M059J (cell line): ENCODE measurements at places on chromosomes 7 and 10. TPM values are rescaled to one million over a fixed set of nuclear protein-coding genes. Genes with fewer than 3 reads are reported as not detected.
A peak's percentile ranks its signal among the peaks of the same experiment; 100 is the strongest.

The ADAM8 gene
- total RNA-seq: 0.02 and 1.3 TPM in 2 replicates

The WNT16 gene
- total RNA-seq: 0.17 TPM in 1 of 2 replicates, not detected in the other

The BRAT1 gene
- total RNA-seq: 18.8 and 39.0 TPM in 2 replicates

The TNS3 gene
- 75.0 and 115 TPM in 2 replicates for total RNA-seq

The POU6F2 gene
- 0.02 TPM in 1 of 2 replicates, not detected in the other for total RNA-seq

The PRKG1 gene
- 1.7 and 2.2 TPM in 2 replicates for total RNA-seq

DNA sequence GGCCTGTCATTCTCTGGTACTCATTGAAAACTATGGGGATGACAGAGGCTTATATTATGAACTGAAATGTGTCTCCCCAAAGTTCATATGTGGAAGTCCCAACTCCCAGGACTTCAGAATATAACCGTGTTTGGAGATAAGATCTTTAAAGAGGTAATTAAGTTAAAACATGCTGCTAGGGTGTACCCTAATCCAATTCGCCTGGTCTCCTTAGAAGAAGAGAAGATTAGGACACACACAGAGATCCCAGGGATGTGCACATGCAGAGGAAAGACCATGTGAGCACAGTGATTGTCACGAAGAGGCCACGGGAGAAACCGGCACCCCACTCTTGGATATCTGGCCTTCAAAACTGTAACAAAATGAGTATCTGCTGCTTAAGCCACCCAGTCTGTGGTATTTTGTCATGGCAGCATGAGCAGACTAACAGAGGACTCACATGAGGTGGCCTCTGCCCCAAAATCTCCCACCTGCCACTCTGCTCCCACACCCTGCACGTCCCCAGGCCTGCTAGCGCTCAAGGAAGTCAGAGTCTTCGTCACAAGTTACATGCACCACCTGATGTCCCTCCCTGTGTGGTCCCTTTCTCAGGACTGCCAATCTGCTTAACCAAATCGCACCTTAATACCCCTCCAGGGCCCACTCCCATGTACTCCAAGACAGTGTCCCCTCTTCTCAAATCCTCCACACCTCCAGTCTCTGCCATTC, 26.8 kb downstream of the PLAC9 start:
- no peak for DNase-seq

DNA sequence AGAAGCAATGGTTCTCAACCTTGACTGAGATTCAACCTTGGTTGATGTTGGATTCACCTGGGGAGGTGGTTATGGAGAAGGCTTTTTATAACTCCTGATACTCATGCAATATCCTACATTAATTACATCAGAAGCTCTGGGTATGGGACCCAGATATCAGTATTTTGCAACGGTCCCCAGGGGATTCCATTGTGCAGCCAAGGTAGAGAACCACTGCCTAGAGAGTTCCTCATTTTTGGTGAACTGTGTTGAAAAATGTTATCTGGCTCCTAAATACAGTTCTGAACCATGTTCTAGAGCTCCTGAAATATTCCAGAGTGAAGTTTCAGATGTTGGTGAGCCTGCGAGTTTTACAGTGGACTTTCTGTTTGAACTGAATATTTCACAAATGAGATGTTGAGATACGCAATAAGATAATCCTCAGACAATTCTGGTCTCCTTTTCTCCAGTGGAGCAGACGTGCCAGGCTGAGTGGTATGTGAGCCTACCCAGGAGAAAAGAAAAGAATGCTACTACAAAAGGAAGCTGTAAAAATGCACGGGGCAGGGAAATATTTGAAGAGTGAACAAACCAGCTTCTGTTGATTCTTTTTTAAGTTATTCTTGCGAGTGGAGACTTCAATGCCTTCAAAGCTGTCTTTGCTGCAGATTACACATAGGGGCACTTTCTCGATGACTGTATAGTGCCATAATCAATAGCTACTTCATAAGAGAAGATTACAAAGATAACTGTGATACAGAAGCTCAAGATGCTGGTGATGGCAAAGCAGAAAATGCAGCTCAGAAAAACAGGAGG, 13.6 kb upstream of the C10orf120 start:
- DNase-seq: no peak

DNA sequence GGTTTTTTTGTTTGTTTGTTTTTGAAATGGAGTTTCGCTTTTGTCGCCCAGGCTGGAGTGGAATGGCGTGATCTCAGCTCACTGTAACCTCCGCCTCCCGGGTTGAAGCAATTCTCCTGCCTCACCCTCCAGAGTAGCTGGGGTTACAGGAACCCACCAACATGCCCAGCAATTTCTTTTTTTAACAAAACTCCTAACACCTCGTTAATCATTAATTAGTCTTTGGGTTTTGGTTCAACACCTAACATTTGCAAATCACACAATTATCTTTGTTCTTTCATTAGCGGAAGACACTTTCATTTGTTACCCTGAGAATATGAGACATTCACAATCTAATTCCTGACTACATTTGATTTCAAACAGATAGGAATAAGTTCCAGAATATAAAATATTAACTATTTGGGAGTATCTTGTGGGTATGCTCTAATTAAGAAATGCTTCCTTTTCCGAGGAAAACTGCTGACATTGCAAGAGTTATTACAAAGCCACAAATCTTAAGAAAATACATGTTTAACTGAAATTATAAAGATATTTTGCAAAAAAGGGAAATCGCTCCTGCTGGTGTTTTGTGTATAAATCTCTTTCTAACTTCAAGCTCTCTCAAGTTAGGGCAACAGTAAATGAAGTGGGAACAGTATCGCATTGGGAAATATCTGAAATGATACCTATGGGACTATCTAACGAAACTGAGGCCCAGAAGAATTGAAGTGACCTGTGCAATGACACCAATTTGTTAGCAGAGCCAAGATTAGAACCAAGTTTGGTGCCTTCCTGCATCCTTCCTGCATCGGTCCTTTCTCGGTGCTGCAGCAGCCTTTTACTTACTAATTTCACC, 1.2 kb upstream of the LSM8 start:
- no peak for DNase-seq

DNA sequence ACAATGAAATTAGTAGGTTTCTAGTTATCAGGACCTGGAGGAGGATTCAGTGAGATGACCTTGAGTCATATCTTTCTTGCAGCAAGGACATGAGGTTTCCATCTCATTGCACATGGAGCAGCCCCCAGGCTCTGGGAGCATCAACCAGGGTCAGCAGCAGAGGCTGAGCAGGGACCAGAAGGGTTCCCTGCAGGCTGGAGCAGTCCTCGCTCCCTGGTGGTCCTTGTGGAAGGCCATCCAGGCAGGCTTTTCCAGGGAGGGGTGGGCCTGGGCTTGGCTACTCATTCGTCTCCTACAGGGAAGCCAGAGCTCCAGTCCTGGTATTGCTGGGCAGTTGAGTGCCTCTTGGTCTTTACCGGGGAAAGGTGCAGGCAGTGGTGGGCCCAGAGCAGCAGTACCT, 587.5 kb downstream of the GLRX3 start:
- no peak for DNase-seq

The TMEM273 gene
- not detected in 2 replicates for total RNA-seq

- DNase-seq: no peak
These were observed 7.8 kb upstream of the ZYX start for GRCh38 chr7:143373255-143373794.

- DNase-seq: peak; percentile 62
These were observed 111.4 kb downstream of the SRPK2 start for GRCh38 chr7:105277341-105277740.

The PTN gene
- total RNA-seq: 76.2 and 114 TPM in 2 replicates

DNA sequence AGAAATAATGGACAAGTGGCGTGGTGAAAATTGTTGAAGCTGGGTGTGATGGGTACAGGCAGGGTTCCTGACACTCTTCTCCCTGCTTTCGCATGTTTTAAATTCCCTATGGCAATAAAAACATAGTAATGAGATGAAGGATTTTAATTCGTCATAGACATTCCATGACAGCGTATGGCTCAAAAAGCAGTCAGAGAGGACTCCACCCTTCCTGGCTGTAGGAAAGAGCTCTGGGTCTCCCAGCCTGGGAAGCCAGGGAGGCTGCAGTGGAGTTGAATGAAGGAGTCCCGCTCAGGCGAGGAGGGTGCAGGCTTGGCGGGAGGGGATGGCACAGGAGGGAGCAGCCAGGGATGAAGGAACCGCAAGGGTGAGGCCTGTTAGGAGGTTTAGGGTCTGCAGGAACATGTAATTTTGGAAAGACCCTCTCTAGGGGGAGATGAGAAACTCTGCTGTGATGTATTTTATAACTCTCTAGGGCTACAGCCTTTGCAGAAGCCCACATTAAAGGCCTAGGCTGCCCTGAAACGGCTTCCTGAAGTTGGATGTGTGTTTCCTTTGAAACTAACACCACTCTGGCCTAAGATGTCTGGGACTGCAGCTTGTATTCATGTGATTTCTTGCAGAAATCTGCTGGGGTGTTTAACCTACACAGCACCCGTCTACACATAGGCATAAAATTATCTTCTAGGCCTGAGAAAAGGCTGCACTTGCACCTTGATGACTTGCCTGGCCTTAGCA, 7.6 kb upstream of the LARP4B start:
- DNase-seq: no peak

The FKBP6 gene
- total RNA-seq: not detected in 2 replicates

The NUB1 gene
- total RNA-seq: 72.3 and 74.4 TPM in 2 replicates
